ENCODE measurements at places on chromosomes 16 and 17.

DNA sequence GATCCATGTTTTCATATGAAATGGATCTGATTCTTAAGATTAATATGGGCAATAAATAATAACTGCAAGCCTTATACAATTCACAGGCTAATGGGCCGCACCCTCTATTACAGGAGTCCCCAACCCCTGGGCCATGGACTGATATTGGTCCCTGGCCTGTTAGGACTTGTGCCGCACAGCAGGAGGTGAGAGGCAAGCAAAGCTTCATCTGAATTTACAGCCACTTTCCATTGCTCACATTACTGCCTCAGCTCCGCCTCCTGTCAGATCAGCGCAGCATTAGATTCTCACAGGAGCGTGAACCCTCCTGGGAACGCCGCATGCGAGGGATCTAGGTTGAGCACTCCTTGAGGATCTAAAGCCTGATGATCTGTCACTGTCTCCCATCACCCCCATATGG is 26.8 kb downstream of the METTL16 start:
- no peak for DNase-seq

GRCh38 chr16:71315269-71315668 is 26.1 kb upstream of the CMTR2 start:
- no peak for DNase-seq

- DNase-seq, result no peak
Measured at GRCh38 chr17:50558941-50559614, 1.4 kb upstream of the CACNA1G start.

DNA sequence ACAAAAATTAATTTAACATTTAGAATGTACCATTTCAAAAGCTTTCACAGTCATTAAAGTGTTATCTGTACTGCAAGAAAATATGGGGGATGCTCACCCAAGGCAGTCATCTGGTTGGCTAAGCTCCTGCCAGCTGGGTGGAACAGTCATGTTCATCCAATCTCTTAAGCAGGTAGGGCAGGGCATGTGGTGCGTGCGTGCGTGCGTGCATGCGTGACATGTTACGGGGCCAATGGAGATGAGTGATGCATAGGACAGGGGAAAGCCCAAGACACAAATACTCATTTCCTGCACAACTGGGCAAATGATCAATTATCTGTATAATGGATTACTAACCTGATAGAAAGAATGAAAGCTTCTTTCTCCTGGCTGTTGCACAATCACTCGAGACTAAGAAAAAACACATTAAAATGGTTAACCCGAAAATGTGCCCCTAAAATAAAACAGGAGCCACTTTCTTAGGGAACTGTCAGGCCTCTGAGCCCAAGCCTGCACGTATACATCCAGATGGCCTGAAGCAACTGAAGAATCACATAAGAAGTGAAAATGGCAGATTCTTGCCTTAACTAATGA is 104.4 kb downstream of the MYO1D start:
- DNase-seq, result no peak

DNA sequence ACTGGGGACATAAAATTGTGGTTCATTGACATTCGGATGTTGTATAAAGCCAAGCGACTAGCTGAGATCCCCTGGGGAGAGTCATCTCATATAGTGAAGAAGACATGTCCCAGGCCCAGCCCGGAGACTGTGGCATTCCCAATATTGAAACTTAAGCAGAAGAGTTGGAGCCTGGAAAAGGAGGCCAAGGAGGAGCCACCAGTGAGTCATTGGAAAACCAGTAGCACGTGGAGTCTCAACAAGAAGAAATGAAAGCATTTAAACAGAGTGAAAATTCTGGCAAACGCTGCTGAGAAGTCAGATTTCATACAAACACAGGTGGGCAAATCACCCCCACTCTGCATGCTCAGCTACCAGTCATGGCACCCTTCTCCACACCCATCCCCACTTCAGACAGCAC is 9.4 kb upstream of the ELAC2 start:
- no peak for DNase-seq

GRCh38 chr17:34228781-34229180 is 26.3 kb upstream of the CCL2 start:
- DNase-seq, result no peak

DNA sequence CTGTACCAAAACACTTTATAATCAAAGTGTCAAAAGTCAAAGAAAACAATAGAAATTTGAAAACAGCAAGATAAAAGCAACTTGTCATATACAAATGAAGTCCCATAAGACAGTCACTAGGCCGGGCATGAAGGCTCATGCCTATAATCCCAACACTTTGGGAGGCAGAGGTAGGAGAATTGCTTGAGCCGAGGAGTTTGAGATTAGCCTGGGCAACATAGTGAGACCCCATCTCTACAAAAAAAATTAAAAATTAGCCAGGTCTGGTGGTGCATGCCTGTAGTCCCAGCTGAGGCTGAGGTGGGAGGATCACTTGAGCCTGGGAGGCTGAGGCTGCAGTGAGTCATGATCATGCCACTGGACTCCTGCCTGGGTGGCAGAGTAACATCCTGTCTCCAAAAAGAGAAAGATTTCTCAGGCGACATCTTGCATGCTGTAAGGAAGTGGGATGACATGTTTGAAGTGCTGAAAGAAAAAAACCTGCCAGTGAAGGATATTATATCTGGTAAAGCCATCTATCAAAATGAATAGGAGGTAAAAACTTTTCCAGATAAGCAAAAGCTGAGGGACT is 98.7 kb upstream of the NACA2 start:
- peak; percentile 19 for DNase-seq

DNA sequence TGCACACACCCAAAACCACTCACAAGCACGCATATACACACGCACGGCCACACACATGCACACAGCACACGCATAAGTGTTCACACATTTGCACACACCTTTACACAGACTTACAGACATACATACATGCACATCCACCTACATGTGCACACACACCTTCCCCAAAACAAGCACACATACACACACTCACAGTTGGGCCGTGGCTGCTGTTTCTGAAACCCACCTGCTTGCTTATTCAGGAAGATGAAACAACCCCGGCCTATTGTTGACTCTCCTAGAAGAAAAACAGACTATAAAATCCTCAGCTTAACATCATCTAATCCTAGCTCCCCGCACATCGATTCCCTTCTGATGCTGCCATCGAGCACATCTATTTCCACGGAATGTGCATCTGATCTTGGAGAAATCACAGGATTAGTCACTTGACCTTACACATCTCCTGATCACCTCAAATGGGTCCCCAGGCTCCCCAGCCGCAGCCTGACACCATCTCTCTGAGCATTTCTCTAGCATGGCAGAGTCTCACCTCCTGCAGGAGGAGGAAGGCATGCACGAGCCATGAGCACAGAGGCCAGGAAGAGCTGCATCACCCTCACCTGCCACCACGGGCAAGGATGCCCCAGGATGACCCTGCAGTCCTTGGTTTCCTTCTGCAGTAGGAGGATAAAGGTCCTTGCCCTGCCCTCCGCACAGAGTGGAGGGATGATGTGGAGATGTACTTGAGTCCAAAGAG is 105.8 kb upstream of the CDH5 start:
- no peak for DNase-seq

GRCh38 chr17:66904760-66905624 is 59.5 kb upstream of the CACNG4 start:
- DNase-seq, result no peak

- no peak for DNase-seq
Measured at GRCh38 chr17:71987634-71988033, 133.2 kb upstream of the SOX9 start.

DNA sequence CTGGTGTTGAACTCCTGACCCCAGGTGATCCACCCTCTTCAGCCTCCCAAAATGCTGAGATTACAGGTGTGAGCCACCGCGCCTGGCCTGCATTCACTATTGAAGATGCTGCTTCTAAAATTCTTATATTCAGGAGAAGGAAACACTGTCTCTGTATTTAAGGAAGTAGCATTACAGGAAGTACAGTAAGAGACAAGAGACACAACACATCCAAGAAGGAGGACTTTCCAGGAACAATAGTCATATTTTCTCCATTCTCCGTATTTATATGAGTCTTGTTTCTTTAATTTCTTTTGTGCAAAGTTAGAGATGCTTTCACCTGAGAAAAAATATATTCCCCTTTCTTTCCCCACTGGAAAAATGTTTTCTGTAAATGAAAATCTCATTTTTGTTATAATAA is 18.3 kb upstream of the ABCA3 start:
- DNase-seq, result no peak

- no peak for DNase-seq
Measured at GRCh38 chr16:239948-240277, 5.3 kb downstream of the FAM234A start.

GRCh38 chr16:66621973-66622372 is 17.5 kb downstream of the CMTM3 start:
- DNase-seq, result no peak

DNA sequence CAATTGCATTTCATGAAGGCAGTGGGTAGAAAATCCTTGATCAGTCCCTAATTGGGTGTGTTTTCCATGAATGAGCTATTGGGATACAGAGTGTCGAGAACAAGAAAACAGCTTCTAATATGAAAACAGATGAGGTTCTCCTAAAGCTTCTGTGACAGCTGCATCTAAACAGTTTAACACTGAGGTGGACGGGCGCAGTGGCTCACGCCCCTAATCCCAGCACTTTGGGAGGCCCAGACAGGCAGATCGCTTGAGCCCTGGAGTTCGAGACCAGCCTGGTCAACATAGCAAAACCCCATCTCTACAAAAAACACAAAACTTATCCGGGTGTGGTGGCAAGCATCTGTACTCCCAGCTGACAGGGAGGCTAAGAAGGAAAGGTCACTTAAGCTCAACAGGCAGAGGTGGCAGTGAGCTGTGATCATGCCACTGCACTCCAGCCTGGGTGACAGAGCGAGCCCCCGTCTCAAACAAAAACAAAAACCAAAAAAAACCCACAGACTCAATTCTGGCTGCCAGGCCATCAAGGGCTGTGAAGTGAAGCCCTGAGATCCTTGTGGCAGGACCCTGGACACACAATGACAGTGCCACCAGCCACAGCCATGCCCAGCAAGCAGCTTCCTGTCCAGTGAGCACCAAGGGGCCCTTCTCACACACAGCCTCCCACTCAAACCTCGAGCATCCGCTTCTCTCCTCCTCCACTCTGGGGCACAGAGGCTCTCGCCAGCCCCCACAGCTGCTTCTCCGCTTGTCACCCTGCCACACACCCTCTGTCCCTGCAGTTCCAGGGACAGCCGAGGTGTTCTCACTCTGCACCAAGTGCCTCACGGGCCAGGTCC is 44.0 kb downstream of the ANKRD11 start:
- DNase-seq, result no peak

DNA sequence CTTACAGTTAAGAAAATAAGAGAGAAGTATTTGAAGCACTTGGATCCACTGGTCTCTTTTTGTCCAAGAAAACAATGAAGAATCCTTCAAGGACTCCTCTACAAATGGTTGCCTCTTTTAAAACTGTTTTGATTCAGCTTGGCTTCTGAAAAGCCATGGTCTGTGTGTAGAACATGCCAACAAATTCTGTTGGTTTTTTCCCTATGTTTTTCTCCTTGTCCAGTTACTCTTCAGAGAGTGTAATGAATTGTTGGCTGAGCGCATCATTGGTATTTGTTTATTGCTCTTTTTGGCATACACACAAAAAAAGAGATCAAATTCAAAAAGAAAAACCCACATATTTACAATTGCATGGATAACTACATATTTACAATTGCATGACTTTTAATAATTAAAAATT is at the start of gene ABCA10:
Gene ABCA10, minus strand, starts transcription at position 249 of the 400 bp plus-strand sequence. CDS start 3,466 bp downstream, outside the sequence.
- no peak for DNase-seq

DNA sequence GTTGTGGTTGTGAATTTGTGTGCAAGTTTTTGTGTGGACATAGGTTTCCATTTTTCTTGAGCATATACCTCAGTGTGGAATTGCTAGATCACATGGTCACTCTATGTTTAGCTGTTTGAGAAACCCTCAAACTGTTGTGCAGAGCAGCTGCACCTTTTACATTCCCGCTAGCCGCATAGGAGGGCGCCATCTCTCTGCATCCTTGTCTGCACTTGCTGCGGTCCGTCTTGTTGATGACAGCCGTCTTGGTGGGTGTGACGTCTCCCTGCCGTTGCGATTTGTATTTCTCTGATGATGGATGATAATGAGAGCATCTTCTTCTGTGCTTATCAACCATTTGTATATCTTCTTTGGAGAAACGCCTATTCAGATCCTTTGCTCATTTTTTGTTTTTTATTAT is 25.1 kb upstream of the IL17C start:
- no peak for DNase-seq

DNA sequence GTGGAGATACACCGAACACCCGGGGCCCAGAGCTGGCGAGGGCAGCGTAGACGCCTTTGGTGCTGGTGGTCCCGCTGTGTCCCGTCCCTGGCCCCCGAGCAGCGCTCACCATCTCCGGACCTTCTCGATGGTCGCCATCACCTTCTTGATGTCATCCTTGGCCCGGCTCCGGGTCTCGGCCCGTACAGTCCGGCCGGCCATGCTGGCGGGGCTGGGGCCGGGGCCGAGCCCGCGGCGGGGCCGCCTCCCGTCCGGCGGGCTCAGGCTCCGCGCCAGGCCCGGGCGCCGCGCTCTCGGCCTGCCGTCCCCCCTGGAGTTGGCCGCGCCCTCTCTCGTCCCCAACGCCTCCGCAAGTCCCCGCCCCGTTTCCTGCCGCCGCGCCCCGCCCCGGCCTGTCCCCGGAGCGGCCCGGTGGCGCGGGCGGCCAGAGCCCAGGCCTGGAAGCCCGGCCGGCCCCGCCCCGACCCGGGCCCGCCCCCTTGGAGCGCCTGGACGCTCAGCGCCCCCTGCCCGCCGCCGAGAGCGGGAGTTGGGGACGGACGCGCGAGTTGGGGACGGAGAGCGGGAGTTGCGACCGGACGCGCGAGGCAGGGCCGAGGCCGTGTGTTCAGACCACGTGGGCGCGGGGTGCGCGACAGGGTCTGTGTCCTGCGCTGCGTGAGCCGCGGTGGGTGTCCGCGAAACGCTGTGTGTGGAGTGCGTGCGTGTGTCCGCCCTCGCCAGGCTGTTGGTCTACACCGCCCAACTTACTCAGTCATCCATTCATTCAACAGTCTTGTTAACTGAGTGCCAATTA is at the start of gene BCL7C:
Gene BCL7C, minus strand, starts transcription at position 334 of the 796 bp plus-strand sequence. Its CDS starts 133 bp downstream, at position 201.
- DNase-seq, result peak; percentile 90

DNA sequence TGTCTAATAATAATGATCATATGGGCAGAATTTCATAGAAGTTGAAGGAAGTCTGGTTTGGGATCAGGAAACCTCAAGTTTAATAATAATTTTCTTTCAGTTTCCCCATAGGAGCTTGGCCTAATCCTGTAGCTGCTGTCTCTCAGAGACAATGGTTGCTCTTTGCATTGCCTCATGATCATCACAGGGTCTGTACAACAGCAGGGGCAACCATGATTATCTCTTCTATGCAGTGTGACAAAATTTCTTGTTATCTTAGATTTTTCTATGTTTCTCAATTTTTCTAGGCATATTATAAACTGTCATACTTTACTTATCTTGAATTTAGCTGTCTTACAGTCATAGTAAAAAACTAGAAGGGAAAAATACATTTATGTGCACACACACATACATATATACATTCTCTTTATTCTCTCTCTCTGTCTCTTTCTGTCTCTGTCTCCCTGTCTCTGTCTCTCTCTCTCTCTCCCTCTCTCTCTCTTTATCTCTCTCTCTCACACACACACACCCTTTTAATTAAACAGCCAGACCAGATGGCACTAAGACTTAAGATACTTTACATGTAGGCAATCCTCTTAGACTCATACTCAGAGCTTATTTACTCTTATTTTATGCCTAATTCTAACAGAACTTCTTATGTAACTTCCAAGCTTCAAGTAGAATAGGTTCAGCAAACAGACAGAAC is 30.5 kb downstream of the SMIM36 start:
- DNase-seq, result no peak

Data from RKO (cell line).